ENCODE measurements at places on chromosomes 3 and 15.

DNA sequence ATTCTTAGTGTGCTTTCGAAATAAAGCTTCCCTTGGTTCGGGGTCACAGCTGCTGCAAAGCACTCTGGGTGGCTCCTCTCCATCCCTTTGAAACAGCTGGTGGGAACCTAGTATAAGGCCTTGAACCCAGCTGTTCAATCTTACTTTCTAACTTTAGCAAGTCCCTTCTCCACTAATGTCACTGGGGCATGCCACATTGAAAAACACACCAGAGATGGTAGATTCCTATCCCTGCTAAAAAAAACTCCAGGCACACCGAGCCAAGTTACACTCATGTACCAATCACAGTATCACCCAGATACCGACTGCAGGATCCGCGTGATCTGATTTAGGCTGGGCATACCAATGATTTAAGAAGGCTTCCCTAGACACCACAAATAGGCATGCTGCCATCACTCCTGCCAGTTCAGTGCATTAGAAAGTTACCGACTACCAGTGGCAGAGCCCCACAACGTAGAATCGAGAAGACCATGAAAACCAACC, 65.0 kb downstream of the WWTR1 start:
- DNase-seq = no peak

GRCh38 chr3:129058441-129059200, 2.0 kb upstream of the GP9 start:
- no peak for DNase-seq

GRCh38 chr15:98717942-98718341, 69.6 kb downstream of the IGF1R start:
- DNase-seq = no peak

- no peak for DNase-seq
Measured at GRCh38 chr3:57910990-57911389, 97.2 kb upstream of the FLNB start.

Data from activated CD8-positive, alpha-beta memory T cell treated with anti-CD3 and anti-CD28 coated beads for 1 hour (primary cell).